ENCODE measurements at places on chromosomes 16 and 17.

DNA sequence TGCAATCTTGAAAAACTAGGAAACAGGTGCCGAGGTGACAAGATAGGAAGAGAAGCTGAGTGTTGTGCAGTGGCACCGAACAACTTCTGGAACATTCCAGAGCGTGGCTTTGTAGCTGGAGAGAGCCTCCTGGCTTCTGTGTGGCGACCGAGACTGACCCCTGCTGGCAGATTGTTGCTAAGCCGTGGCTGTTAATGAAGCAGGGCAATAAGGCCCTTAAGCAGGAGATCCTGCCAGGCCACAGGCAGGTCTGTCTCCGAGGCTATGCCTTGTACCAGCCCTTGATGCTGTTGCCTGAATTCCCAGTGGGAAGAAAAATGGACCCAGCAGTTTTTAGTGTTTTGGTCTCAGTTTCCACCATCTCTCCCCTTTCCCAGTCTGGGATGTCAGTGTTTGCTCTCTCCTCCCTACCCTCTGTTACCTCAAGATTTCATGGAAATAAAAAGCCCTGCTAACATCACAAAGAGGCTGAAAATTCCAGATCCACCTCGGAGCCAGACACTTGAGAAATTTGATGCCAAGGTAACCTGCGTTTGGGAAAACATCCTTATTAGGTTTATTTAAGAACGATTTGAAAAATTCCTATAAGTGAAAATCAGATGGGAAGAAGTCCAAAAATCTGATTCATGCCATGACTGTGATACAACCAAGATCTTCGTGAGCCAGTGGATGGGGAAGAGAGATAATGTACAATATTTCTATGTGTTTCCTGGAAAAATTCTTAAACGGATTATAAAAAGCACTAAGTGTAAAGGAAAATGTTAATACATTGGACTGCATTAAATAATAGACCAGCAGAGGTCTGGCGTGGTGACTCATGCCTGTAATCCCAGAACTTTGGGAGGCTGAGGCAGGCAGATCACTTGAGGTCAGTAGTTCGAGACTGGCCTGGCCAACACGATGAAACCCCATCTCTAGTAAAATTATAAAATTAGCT is 265.1 kb downstream of the PRKCA start:
- DNase-seq = peak; percentile 73

GRCh38 chr17:43832976-43833829 is at the start of gene MPP3:
TSS of gene MPP3 (minus strand) at chr17:43833146. CDS start at chr17:43831906, 1,240 bp downstream.
- DNase-seq = peak; percentile 25

- no peak for DNase-seq
Observed at GRCh38 chr17:55652825-55653224, 69.8 kb downstream of the TMEM100 start.

GRCh38 chr16:14151256-14152030 is 80.3 kb downstream of the MRTFB start:
- DNase-seq = no peak

GRCh38 chr16:56450275-56450985 is 702 bp downstream of the NUDT21 start:
- no peak for DNase-seq

- DNase-seq = no peak
Observed at GRCh38 chr17:67642488-67642887, 75.2 kb upstream of the NOL11 start.

- no peak for DNase-seq
Observed at GRCh38 chr16:1290860-1291575, 18.4 kb upstream of the UBE2I start.

GRCh38 chr17:31431852-31432658 is 40.6 kb downstream of the RAB11FIP4 start:
- no peak for DNase-seq

DNA sequence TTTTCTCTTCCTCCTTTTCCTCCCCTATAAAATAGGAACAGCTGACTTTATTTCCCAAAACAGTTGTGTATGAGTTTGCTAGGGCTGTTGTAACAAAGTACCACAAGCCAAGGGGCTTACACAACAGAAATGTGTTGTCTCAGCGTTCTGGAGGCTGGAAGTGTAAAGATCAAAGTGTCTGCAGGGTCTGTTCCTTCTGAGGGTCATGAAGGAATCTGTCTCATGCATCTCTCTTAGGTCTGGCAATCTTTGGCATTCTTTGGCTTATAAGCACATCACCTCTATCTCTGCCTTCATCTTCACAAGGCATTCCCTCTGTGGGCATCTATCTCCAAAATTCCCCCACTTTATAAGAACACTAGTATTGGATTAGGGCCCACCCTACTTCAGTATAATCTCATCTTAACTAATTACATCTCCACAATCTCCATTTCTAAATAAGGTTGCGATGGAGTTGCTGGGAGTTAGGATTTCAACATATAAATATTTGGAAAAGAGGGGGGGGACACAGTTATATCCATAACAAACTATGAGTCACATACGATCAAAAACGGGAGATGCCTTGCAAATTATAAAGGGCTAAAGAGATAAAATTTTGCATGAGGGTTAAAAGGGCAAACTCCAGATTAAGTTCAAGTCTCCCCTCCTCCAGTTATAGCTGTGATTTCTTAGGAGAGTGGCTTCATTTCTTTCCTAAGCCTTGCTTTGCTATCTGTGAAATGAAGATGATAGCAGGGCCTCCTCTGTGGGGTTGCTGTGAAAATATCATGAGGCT is 109.7 kb downstream of the VAT1L start:
- DNase-seq = no peak

DNA sequence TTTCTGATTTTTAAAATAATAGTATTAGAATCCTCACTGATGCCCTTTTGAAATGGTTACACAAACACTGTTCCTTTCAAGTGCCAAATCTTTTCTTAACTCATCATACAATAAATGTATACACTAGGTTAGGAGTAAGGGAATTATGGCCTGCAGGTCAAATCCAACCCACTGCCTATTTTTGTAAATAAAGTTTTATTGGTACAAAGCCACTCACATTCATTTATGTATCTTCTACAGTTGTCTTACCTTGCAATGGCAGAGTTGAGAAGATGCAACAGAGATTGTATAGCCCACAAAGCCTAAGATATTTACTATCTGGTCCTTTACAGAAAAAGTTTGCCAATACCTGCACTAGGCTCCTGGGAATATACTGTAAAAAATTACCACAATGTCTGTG is 47.8 kb downstream of the IKZF3 start:
- no peak for DNase-seq

- DNase-seq = no peak
Observed at GRCh38 chr16:13055480-13055879, 154.1 kb downstream of the SHISA9 start.

- DNase-seq = no peak
Observed at GRCh38 chr17:37322826-37323561, 52.8 kb upstream of the C17orf78 start.
